Cerebellar nuclear complex (tissue), 1 donor: ENCODE measurements at places on chromosomes 11 and 22.
A peak's percentile ranks its signal among the peaks of the same experiment; 100 is the strongest.

GRCh38 chr11:118742304-118742703, 48.7 kb downstream of the DDX6 start:
- no peak for DNase-seq

DNA sequence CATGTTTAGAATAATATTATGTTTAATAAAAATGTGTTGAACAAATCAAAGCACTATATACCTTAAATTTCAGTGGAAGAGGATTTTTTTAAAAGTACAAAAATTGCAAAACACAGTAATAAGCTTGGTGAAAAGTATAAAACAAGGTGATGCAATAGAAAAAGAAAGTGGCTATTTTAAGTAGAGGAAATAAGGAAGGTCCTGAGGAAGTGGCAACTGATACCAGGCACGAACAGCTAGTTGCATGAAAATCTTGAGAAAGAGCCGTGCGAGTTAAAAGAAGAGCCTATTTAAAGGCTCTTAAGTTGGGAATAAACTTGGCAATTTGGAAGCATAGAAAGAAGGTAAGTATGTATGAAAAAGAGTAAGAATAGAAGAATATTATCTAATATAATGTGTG, 1679.3 kb downstream of the LRRC4C start:
- no peak for DNase-seq

DNA sequence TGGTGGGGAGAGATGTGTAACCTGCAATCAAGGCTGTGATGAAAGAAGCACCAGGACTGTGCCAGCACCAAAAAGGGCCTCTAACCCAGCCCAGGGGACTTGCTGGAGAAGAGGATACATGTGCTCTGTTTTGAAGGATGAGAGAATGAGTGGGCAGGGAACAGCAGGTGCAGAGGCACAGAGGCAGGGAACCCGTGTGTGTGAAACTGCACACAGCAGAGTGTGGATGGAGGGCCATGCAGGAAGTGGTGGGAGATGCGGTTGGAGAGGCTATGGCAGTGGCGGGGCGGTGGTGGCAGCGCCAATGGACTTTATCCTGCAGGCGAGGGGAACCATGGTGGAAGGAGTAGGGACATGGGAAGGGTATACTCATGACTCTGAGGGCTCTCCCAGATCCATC, 25.2 kb upstream of the LRRC32 start:
- DNase-seq = no peak

DNA sequence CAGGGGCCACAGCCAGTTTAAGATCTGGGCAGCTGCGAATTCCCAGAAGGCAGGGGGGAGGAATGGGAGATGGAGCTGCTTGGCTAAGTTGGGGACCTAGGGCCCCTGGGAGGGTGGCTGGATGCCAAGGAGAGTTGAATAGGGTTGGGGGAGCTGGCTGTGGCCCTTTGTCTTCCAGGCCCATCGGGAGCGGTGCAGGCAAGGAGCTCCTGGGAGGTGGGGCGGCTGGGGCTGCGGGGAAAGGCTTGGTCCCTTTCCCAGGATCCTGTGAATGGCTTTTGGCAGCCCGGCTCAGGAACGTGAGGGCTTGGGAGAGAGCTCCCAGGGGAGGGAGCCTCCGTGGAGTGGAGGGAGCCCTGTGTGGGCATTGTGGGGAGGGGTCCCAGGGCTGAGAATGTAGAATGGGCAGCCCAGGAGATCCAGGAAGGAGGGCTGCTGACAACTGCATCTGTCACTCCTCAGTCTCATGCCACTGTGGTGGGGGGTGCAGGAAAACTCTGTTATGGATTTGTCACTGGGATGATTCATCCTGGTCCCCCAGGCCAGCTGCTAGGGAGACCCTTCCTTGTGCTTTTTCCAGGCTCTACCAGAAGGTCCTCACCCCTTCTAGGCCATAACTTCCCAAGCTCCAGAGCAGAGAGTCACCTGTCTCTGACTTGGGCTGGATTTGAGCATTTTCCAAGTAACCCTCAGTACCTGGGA, 6.0 kb downstream of the FREY1 start:
- no peak for DNase-seq

- DNase-seq = no peak
These were observed 418.7 kb upstream of the CADM1 start for GRCh38 chr11:115922876-115923275.

DNA sequence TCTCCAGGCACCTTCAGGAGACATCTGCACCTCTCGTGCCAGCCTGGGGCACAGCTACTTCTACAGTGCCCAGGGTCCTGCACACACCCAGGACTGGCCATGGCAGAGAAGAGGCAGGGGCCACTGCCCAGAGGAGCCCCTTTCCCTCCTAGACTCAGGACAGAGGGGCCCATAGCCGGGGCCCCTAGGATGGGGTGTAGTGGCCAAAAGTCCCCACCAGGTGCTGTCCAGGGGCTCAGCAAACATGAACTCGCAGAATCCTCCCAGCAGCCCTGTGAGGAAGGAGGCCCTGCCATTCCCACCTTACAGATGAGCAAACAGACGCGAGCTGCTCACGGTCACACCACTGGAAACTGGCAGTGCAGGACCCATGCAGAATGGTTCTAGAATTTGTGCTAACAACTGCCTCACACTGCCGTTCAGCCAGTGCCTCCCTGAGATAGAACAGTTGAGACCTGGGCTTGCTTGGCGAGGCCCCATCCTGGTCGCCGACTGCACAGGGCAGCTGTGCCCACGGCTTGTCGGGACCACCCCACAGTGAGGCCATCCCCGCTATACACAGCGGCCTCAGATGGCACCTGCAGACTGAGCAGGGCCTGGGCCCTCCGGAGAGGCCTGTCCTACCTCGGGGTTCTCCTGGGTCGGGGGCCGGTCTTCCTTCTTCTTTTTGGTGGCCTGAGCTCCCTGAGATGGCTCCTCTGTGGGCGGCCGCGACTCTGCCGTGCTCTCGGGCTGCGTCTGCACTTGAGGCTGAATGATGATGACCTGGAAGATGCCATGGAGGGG, 96.4 kb downstream of the PHF21B start:
- no peak for DNase-seq

- no peak for DNase-seq
These were observed 6.7 kb downstream of the CD5 start for GRCh38 chr11:61108847-61109585.

DNA sequence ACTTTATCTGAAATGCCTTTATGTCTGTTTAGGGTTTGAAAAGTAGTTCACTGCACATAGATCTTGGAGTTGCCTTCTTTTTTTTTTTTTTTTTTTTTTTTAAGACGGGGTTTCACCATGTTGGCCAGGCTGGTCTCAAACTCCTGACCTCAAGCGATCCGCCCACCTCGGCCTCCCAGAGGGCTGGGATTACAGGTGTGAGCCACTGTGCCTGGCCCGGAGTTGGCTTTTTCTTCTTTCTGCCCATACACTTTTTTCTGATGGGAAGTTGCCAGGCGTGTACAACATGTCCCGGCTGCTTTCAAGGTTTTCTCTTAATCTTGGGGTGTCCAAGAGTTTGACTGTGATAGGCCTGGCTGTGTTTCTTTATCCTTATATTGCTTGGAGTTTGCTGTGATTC, 12.9 kb upstream of the GNB1L start:
- no peak for DNase-seq

DNA sequence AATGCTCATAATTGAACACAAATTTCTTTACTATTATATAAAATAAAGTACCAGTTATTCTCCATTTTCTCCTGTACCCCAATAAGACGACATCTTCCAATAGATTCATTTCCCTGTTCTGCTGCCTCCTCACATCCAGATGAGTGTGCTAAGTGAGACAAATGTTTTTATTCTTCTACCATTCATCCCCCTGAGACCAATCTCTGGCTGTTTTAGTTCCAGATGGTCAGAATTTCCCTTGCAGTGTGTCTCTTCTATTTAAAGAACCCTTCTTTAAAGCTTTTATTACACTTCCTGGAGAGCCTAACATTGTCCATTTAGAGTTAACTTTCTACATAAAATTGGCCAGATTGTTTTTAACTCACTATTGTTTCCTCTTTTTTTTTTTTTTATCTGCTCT, 41.2 kb upstream of the GLYATL1 start:
- no peak for DNase-seq

DNA sequence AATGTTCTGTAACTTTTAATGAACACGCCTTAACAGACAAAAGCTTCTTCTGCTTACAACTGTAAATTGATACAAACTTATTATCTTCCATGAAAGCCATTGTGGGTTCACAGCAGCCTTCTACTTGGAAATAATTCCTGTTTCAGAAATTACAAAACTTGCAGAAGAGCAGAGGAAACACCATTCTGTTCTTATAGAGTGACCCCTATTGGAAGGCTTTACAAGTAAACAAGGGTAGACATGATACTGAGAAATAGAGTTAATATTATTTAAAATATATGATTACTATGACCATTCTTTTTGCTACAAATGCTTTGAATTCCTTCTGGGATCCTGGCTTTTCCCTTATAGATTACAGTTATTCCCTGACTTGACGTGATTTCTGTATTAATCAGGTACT, 32.4 kb upstream of the KCNA4 start:
- DNase-seq = no peak

GRCh38 chr22:31577711-31578110, 81.4 kb downstream of the SFI1 start:
- DNase-seq = peak; percentile 91

DNA sequence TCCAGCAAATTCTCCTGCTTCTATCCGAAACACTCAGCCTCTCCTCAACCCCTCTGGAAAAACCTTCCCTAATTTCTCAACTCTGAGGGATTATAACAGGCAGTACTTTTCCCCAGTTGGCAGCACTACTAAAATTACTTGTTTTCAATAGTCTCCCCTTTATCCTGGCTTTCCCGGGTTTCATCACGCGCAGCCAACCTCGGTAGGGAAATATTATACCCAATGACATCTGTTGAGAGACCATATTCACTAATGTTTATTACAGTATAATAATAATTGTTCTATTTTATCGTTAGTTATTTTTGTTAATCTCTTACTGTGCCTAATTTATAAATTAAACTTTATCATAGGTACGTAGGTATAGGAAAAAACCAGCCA, 330 bp upstream of the POLD3 start:
- DNase-seq = no peak

GRCh38 chr22:23922921-23923320, 28.7 kb downstream of the MIF start:
- no peak for DNase-seq
